ENCODE measurements at places on chromosomes 7 and 10. TPM values are rescaled to one million over a fixed set of nuclear protein-coding genes. Genes with fewer than 3 reads are reported as not detected.
A peak's percentile ranks its signal among the peaks of the same experiment; 100 is the strongest.

The LRMDA gene
- polyA plus RNA-seq: 6.6 TPM

The REEP3 gene
- 12.4 TPM for polyA plus RNA-seq

DNA sequence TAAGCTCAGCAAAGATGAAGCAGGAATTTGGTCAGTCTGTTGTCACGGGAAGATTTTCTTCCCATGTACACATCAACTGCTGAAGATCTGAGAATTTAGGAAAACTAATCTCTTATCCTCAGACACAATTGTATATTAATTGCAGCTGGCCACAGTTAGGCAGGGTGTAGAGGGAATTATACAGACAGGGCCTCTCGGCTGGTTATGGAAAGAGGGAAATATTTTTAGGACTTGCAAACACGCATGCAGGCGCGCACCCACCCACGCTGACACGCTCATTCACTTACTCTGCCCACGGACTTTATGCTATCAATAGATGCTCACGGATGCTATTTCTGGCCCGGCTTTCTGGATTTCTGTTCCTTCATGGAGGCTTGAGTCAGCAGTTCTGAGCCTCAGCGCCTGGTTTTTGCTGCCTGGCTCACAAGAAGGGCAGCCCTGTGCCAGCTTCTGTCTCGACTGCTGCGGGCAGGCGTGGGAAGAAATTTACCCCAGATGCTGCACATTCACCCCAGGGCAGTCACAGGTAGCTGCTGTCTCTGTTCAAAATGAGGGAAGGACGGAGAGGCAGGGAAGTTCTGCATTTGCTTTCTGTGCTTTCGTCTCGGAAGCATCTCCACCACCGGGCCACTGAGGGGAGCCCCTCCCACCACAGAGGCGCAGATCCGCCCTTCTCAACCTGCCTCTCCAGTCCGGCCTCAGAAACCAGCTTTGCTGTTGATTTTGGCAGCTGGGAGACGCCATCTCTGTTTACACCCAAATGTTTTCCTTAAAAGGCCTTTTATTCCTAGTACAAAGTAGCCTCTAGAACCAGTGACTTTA is 116.3 kb upstream of the BTBD16 start:
- DNase-seq: no peak

DNA sequence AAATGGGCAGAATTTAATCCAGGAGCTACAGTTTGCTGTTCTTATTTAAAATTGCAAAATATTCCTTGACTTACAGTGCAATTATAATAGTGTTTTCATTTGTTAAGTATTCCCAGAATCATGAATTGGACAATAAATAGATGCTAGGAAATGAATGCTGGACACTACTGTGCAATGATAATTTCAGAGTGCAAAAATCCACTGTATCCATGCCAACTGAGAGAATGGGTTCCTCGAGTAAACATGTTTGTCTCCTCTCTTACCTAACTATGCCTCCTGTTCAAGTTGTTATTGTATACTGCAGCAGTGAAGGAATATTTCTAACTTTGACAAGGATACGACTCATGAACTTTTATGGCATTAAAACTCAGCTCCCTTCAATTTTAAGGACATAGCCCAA is 1396.3 kb downstream of the GATA3 start:
- no peak for DNase-seq

The SPDYE1 gene
- 2.3 TPM for polyA plus RNA-seq

DNA sequence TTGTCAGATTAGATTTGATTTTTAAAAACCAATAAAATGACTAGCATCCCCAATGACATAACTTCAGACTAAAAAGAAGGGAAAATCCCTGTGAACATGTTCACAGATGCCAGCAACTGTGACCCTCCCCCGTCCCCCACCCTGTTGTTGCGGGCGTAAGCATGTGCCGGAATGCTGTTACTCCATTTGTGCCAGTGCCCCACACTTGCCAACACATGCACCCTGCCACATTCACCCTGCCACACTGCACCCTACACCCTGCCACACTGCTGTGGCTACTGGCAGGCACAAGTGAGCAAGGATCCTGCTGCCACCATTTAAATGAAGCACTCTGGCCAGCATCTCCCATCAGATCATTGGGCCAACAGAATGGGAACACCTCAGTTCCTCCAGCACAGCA is 540.2 kb downstream of the GRID1 start:
- no peak for DNase-seq

The OLAH gene
- not detected for polyA plus RNA-seq

GRCh38 chr7:148044173-148044572 is 546.4 kb upstream of the C7orf33 start:
- DNase-seq: no peak

- no peak for DNase-seq
Observed at GRCh38 chr7:93856323-93856722, 34.2 kb downstream of the TFPI2 start.

DNA sequence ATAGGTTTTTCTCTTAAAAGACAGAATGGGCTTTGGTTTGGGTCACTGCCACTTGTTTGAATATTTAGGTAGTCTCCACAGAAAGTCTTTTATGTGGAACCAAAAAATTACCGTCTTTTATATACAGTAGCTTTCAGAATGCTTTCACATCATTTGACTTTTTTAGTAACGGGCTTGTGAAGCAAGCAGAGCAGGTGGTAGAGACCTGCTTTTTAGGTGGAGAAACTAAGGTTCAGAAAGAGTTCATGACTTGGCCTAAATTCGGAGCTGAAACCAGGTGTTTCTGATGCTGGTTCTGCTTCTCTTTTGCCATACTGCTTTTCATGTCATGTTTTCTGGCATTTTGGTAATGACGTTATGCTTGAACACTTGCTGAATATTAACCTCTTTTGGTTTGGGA is 36.3 kb downstream of the GARS1 start:
- no peak for DNase-seq

DNA sequence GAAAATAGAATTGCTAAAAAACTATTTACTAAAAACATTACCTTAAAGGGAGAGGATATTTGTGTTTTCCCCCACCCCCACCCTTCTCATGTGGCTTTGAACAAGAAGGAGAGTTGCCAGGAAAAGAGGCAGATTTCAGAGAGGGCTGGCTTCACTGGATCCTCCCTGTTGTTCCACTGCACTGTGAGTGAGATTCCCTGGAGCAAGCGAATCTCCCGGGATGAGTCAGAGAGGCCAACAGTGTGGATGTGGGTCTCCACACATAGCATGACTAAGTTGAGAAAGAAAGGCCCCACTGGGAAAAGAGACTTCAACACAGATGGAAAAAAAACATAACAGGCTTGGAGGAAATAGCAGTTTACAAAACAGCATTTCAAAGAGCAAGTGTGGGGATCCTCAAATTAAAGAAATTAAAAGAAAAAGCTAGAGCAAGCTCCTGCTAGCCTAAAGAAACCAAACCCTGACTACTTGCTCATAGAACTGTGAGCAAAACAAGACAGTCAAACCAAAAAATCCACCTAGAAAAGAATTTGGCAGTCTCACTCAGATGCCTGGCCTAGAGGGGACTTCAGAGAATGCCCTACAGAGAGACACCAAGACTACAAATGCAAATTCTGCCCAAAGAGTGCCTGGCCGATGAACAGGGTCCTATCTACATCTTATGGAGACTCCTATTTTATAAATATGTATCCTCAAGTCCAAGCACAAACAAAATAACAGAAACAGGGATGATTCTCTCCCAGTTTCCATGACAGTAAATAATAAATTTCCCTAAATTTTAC is 3.4 kb downstream of the CAV1 start:
- DNase-seq: no peak

DNA sequence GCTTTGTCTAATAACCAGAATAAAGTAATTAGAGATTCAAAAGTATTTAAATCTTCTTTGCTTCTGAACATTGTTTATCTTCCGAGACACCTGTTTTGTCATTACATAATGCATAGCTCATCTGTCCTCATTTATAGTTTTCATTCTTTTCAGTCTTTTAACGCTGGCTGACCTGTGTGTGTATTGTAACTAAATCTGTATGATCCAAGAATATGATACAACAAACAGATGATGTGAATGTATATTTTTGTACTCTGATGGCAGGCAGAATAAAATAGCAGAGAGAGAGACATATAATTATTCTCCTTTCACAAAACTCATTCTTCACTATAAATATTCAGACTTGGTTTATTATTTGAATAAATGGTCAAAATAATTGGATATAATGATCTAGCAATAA is 80.6 kb downstream of the ORC5 start:
- no peak for DNase-seq

The CXCL12 gene
- 201 TPM for polyA plus RNA-seq

DNA sequence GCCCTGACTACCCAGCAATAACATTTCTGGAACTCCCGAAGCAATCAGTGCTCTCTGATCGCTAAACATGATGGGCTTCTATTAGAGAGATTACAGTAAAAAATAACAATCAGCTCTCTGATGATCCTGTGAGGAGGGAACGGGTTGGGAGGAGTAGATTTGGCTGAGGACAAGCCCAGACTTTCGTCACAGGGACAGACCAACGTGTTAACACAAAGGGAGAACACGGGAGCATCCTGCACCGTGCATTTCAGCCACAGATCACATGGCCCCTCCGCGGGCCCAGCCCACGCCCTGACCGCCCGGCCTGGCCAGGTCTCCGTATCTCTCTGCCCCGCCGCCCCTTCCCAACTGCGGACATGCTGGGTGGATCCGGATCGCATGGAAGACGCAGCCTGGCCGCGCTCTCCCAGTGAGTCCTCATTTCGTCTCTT is 95.0 kb upstream of the AGBL3 start:
- DNase-seq: peak; percentile 94

The PIP gene
- not detected for polyA plus RNA-seq

- DNase-seq: no peak
Observed at GRCh38 chr10:33145451-33146188, 187.6 kb upstream of the ITGB1 start.

GRCh38 chr10:33066558-33067236 is 108.7 kb upstream of the ITGB1 start:
- DNase-seq: no peak

The CLRN3 gene
- not detected for polyA plus RNA-seq

GRCh38 chr7:69732203-69732602 is 133.9 kb downstream of the AUTS2 start:
- DNase-seq: no peak

- DNase-seq: no peak
Observed at GRCh38 chr7:45683556-45684148, 109.5 kb downstream of the ADCY1 start.

The ASNS gene
- 11.3 TPM for polyA plus RNA-seq

DNA sequence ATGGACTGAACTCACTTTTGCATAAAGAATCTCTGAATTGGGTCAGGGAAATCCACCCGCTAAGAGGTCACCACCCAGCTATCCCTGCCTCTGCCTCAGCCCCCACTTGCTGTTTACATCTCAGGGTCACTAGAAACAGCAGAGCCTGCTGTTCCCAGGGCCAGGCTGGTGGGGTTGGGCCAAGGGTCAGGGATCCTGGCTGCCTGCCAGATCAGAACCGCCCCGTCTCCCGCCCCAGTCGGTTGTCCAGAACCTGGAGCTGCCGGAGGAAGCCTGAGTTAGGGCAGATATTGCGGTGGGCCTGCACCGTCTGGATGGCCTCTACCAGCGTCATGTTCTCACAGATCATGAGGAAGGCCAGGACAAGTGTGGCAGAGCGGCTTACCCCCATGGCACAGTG is 17.0 kb upstream of the SAMD8 start:
- no peak for DNase-seq

- DNase-seq: no peak
Observed at GRCh38 chr7:120442838-120443237, 169.9 kb downstream of the KCND2 start.

The TMEM213 gene
- polyA plus RNA-seq: 0.13 TPM

The C10orf143 gene
- polyA plus RNA-seq: 3.1 TPM

The EPO gene
- not detected for polyA plus RNA-seq

The TYW1B gene
- polyA plus RNA-seq: 5.4 TPM

The LRIT1 gene
- polyA plus RNA-seq: not detected

The PRKAR2B gene
- polyA plus RNA-seq: 6.4 TPM

- DNase-seq: no peak
Observed at GRCh38 chr7:73978661-73979563, 49.1 kb upstream of the ELN start.

- DNase-seq: no peak
Observed at GRCh38 chr7:86956567-86956966, 102.9 kb downstream of the ELAPOR2 start.

GRCh38 chr7:16891338-16891737 is 9.6 kb upstream of the AGR3 start:
- peak; percentile 29 for DNase-seq
